ENCODE measurements at places on chromosomes 12 and 14.

- DNase-seq, result no peak
Measured at GRCh38 chr12:6307529-6307928, 3.0 kb upstream of the PLEKHG6 start.

GRCh38 chr14:52716155-52716554 is 9.2 kb downstream of the PSMC6 start:
- DNase-seq, result no peak

- DNase-seq, result no peak
Measured at GRCh38 chr12:47907851-47908454, 3.2 kb upstream of the VDR start.

DNA sequence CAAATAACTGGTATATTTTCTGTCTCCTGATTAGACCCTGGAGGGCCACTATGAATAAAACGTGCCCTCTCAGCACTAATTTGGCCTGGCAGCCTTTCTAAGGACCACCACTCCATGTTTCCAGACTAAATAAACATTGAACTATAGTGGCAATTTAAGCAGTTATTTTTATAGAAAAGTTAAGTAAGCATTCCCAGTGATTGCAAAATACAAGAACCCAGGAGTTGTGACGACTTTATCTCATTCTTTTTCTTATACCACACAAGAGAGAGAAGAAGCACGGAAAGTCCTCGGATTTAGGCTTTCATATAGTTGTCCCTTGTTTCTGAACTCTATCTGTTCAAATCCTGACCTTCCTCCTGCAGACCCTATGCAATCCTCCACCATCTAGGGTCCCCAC is 23.1 kb upstream of the STRAP start:
- DNase-seq, result no peak

Data from cerebellar nuclear complex (tissue), 1 donor.